ENCODE measurements at places on chromosomes 2 and 18. TPM values are rescaled to one million over a fixed set of nuclear protein-coding genes. Genes with fewer than 3 reads are reported as not detected.

LINC00305 gene
- not detected for total RNA-seq

TSPYL6 gene
- total RNA-seq, result not detected

UGT1A10 gene
- not detected for total RNA-seq

UBXN4 gene
- 49.1 TPM for total RNA-seq

TEKT4 gene
- total RNA-seq, result not detected

HOXD4 gene
- total RNA-seq, result not detected

ASPRV1 gene
- total RNA-seq, result 0.28 TPM

CD226 gene
- 1.1 TPM for total RNA-seq

ADD2 gene
- not detected for total RNA-seq

All from IMR-90 (cell line).